Activated CD8-positive, alpha-beta memory T cell treated with anti-CD3 and anti-CD28 coated beads for 24 hours (primary cell): ENCODE measurements at places on chromosomes 7 and 10.

GRCh38 chr10:88841316-88842111 is 10.1 kb downstream of the ANKRD22 start:
- DNase-seq = no peak

GRCh38 chr7:16604054-16604453 is 41.5 kb downstream of the ANKMY2 start:
- no peak for DNase-seq

DNA sequence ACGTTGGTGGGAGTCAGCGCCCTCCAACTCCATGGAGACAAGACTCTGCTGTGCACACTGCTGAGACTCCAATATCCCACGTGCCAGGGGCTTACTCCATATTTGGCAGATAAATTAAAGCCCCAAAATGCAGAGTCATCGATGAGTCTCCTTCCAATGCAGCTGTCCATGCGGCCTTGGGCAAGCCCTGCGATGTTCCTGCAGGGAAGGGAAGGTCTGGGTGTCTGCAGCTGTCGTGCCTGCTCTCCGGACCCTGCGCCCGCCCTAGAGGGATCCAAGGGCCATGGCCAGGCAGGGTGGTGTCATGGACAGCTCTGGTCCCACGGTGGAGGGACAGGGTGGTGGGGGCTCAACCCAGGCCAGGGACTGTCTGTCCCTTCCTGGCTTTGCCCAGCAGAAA is 185.2 kb downstream of the PTPRN2 start:
- no peak for DNase-seq

DNA sequence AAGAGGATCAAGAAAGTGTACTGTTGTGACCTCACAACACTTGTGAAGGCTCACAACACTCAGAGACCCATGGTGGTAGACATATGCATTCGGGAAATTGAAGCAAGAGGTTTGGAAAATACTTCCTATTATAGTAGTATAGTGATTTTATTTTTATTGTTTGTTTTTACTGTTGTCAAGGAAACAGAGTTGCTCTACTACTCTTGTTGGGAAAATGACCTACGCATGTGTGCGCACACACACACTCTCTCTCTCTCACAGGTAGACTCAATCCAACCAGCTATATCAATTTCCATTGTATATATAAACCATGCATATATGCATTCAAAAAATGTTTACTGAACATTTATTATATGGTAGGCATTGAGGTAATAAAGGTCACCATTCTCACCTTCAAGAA is 63.7 kb upstream of the PRR15 start:
- DNase-seq = no peak

DNA sequence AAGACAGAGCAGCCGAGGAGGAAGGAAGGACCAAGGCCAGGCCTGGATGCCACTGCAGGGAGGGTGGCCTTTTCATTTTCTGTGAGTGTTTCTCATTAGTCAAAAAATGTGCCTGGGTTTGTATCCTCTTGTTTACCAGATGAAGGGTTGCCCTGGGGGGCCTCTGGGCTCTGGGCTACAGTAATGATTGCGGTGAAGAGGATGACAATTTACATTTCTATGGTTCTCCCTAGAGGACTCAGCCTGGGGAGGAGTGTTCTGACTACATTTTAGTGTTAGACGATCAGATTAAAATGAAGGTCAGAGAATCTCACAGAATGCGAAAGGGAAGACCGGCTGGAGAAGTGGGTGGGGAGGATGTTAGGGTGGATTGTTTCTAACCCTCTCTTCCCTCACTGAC is 108.0 kb upstream of the KMT2C start:
- no peak for DNase-seq

- no peak for DNase-seq
Measured at GRCh38 chr10:17143055-17143690, 13.6 kb upstream of the CUBN start.

DNA sequence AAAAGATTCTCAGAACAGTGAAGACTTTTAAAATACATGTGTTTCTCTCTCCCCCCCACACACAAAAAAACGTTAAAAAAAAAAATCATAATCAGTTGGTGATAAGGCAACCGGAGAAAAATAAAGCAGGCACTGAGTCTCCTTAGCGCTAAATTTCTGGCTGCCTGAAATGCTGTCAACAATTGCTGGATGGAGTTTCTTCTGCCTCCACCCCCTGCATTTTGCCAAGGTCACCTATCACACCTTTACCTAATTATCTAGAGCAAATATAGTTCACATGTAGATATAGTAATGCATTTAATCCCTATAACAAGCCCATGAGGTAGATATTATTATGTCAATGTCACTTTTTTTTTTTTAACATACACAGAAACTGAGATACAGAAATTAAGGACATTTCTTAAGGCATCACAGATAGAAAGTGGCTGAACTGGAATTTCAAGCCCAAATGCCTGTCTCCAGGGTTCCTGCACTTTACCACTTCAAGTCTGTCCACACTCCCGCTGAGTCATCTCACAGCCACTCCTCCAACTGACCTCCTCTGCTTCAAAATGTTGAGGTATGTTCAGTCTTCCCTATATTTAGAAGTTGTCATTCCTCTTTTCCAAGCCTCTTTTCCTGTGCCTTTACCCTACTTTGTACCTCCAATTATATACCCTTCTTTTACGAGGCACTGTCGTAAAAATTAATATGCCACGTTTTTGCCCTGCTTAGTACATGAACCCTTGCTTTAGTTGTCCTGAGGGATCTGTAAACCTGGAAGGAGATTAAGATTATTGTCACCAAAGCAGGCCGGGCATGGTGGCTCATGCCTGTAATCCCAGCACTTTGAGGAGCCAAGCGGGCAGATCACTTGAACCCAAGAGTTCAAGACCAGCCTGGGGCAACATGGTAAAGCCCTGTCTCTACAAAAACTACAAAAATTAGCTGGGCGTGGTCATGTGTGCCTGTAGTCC is 72.8 kb upstream of the MPP7 start:
- DNase-seq = no peak

GRCh38 chr7:21869785-21870402 is 75.8 kb downstream of the CDCA7L start:
- no peak for DNase-seq

GRCh38 chr10:98556061-98556460 is 109.3 kb upstream of the HPS1 start:
- no peak for DNase-seq

DNA sequence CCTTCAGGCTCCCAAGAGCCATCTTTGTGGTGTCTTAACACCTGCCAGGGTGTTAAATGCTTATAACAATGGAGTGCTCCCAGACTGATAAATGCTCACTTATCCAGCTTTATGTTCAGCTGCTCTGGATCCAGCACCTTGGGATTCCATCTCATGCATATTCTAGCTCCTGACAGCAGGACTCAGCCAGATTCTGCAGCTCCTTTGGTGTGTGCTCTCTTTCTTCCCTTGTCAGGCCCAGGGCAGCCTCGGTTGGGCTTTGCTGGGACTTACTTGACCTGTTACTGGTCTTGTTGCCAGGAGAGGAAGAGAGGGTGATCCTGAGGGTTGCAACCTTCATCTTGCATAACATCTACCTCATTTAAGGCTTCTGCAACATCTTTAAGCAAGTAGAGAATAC is 59.4 kb upstream of the CCNY start:
- no peak for DNase-seq

DNA sequence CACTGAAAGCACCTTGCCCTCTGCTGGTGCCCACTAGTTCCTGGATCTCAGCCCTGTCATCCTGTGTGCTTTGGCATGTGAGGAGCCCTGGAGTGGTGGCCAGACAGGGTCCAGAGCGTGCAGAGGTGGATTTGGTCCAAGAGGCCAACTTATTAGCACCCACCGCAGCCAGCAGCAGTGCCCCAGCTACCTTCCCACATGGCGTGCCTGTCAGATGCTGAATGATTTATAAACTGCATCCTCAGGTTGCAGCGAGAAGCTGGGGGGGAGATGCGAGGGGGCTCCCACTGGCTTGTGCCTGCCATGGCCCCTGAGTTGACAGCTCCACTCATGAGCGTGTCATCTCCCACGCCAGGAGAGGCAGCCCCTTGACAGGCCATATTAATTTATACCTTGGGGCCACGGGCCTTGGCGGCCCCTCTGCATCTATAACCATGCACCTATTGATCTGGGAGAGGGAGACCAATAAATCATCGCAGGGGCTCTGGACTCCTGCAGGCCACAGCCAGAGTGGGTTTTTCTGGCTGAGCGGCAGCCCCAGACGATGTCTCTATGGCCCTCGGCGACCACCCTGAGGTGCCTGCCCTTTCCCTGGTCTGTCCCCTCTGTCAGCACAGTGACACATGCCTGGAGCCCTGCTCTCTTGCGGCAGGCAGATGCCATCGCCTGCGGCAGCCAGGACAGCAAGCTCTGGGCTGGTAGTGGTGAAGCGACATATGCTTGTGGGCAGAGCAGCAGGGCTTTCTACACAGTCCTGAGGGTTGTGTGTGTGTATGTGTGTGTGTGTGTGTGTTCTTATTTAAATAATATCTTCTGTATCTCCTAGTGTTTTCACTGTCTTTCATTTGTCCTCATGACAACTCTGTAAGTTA is 120.8 kb downstream of the CDH23 start:
- no peak for DNase-seq

DNA sequence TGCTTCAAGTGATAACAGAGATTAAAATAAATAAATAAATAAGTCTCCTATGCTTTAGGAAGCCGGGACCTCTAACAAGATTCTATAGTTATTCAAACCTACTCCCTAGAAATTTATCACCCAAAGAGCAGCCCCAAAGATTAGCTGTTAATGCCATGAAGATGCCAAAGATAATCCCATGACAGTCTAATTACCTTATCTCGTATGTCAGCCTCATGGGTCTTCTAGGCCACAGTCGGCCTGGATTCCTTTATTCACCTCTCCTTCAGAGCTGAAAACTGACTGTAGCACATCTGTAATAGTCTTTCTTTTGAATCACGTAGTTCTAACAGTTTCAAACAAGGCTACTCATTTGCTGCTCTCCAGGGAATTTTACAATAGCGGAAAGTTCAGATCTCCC is 24.2 kb downstream of the COL1A2 start:
- no peak for DNase-seq

DNA sequence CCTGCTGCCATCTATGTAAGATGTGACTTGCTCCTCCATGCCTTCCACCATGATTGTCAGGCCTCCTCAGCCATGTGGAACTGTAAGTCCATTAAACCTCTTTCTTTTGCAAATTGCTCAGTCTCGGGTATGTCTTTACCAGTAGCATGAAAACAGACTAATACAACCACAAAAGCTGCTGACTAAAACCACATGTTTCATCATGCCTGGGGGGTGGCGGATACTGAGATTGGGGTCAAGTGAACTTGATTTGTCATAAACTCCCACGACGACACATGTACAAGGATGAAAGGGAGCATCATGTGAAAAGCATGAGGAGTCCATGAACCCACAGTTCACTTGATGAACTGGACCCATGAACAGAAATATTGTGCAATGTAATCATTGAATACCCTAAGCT is 134.9 kb upstream of the ANK3 start:
- no peak for DNase-seq

GRCh38 chr10:125691160-125691981 is 8.4 kb upstream of the TEX36 start:
- no peak for DNase-seq

DNA sequence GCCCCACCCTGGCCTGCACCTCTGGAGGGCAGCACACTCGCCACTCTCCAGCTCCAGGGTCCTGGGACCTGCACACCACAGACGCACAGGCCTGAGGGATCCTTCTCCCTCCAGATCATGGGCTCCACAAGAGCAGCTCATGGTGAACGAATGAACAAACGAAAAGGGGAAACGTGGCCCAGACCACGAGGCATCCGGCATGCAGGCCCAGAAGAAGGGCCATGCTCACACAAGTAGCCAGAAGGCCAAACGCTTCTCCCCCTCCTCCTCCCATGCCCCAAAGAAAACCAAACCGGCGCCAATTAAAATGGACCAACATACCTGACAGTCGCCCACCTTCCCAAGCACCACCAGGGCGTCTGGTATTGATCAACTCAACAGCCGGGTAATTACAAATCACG is 30.4 kb downstream of the MAD1L1 start:
- DNase-seq = no peak

- no peak for DNase-seq
Measured at GRCh38 chr7:93203496-93203895, 22.8 kb downstream of the HEPACAM2 start.

DNA sequence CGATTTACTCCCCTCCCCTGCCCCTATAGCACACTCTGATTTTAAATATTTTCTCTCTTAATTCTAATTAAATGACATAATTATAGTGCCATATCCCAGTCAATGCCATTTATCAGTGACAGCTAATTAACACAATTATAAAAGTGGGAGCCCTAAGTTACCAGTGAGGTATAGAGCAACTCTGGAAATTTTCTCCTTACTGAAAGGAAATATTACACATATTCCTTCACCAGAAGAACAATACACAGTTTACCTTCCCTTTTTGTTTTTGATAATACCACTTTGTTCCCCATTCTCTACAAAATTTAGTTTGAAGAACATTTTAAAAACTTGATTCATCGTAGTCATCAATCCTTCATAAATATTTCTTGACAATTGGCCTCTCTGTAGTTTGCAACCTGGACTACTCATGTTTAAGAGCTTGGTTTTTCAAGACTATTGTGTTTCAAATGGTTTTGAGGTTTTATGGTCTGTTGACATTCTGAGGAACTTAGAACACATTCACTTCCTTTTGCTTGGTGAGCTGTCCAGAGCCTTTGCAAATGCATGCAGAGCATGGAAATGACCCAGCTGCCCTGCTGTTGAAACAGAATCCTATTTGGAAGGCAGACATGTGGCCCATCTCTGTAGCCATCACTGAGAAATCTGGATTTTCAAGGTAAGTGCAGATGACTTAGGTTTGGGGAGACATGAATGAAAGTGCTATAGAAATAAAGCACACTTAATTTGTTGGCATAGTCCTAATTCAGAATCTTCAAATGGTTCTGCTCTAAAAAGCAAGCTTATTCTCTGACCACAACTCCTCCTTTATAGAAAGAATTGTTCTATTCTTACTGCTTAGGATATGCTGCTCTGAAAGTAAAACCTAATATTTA is at the start of gene GPR141:
TSS of gene GPR141 (plus strand) at position 521 of the 875 bp plus-strand sequence. CDS start 56,628 bp downstream, outside the sequence.
- no peak for DNase-seq

DNA sequence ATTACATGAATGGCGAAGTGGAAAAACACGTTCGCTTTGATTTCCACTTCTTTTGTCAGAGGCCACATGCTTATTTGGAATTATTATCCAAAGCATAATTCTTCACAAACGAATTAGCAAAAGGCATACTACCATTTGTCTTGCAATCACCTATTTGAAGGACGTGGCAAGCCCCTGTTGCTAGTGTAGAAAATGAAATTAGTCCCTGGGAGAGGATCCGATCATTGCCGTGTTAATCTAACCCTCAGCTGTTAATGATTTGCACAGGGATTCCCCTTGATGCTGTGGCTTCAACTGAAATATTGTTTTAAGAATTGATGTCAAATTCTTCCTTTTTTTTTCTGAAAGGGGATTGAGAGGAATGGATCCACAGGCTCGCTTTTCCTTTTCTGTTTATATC is 4.6 kb downstream of the AGMO start:
- DNase-seq = no peak

GRCh38 chr7:66377045-66377444 is 171.9 kb downstream of the TPST1 start:
- DNase-seq = no peak

DNA sequence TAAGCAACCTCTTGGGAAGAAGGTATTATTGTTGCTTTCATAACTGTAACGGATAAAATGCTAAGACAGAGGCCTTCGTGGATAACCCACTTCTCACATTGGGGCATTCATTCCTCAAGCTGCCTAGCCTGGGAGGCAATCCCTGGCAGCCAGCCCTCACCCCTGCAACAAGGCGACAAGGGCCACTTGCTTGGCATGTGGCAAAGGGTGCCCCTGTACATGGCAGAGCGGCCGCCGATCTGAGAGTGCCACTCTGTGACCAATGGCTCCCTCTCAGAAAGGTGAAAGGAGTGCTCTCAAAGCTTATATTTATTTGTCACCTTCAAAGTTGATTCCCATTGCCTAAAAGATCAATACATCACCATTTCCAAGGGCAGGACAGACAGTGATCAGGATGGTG is 31.9 kb downstream of the EBF3 start:
- no peak for DNase-seq
